ENCODE measurements at places on chromosomes 6 and 20.

DNA sequence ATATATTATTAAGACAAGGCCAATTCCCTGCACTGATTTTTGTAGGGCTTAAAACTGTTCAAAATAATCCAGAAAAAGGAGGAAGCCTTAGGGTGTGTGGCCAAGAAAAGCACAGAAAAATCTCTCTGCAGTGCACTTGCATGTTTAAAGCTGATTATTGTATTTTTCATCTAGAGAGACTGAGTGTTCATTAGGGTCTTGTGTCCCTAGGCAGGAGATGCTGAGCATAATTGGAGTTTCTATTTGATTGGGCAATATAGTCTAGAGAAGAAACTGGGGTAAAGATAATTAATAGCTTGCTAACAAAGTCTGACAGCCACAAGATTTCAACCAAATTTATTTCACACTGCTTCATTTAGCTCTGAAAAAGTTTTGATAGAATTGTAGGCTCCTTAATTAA, 2.4 kb downstream of the FLRT3 start:
- no peak for DNase-seq

- DNase-seq, result no peak
These were observed 425.5 kb downstream of the TENT5A start for GRCh38 chr6:81326881-81327561.

DNA sequence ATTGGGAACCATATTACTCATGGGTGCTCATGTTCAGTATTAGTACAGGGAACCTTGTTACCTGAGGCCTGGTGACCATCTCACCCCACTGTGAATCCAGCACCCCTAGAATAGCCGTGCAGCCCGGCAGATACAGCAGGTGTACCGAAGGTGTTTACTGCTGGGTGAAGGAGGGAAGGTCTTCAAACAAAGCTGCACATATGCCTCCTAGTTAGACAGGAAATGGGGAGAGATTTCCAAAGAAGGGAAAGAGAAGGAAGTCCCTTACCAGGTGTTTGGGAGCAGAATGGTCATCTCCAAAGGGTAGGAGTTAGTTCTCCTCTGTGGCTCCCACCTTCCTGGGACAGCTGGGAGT, 2.4 kb upstream of the CST1 start:
- no peak for DNase-seq

- DNase-seq, result no peak
These were observed 50.1 kb upstream of the NCOA3 start for GRCh38 chr20:47451602-47451904.

DNA sequence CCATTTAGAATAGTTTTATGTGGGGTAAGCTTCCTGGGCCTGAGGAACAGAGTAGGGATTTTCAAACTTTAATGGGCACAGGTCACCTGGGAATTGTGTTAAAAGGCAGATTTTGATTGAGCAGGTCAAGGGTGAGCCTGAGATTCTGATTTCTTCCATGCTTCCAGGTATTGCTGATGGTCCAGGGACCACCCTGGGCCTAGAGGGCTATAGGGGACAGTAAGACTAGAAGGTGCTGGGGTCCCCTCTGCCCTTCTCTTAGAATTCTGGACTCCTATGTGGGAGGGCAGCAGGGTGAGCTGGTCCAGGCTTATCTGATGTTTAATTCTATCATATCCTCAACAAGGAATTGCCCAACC, 2.6 kb downstream of the DDR1 start:
- no peak for DNase-seq

DNA sequence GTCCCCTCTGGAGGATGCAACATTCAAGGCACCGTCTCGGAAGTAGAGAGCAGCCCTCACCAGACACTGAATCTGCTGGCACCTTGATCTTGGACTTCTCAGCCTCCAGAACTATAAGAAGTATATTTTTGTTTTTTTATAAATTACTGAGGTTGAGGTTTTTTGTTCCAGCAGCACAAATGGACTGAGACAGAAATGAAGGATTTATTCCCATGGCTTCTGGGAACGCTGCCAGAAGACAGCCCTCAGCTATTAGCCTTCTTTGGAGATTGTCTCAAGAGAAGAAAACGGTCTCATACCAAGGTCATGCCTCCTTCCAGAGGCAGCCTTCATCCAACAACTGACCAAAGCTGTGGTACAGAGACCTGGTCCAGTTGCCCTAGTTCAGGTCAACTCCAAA, 85.4 kb downstream of the CHMP4B start:
- no peak for DNase-seq

DNA sequence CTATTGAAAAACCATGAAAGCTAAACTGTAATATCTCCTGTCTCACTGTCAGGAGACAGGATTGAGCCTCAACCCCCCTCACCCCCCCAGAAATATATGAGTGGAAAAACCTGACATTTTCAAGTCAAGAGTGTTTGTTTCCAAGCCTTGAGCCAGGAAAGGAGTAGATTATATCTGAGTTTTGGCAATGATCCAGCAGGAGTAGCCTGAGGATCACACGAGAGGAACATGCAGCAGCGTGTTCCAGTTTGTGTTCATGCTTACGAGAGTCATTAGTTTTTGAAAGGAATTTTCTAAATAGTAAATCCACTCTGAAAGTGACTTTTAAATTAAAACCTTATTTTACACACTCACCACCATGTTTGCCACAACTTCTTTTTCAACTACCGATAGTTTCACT, 15.8 kb downstream of the IL22RA2 start:
- no peak for DNase-seq

DNA sequence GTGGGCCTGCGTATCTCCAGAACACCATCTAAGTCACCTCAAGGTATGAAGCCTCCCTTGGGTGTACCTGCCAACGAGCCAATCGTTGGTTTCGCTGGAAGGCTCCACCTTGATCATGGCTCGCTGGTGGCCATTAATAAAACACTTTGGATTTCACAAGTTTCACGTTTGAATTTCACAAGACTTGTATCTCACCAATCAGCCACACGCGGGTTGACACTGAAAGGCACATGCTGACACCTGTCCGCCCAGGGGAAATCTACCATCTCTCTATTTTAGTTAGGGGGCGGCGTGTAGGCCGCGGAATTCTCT, 586 bp upstream of the HMGA1 start:
- DNase-seq, result peak; percentile 65

- DNase-seq, result no peak
These were observed 152.8 kb downstream of the TMEM200A start for GRCh38 chr6:130518588-130518987.

GRCh38 chr6:30842754-30843610, 41.3 kb upstream of the DDR1 start:
- no peak for DNase-seq

DNA sequence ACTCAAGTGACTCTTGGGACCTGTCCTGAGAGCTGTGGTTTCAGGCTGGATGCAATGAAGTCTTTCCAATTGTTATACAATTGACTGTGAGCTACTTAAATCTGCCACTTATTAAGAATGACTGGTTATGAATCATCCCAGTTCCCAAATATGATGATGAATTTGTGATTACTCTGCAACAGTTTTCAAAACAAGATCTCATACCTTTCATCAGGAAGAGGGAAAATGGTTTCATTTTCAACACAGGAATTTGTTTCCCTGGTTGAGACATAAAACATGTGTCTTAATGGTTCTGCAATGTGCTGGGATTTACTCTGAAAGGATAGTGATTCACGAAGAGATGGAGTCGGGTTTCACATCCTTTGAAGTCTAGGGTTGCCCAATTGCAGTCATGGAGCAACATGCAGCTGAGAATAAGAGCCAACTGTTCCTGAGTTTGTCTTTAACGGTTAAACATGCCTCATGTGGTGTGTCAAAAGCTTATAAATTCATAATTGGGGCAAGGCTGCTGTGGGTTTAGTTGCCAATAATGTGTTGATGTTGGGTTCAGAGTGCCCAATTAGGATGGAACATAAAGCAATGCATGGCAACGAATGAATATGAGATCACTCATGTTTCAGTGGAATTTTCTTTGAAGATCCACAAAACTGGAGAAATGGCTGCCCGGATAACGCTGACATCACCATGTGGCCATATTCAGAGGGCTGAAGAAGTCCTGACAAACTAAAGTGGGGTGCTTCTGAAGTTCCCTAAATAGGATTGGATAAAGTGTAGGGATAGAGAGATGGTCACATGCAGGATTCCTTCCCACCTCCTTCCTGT, 41.0 kb downstream of the CYP24A1 start:
- no peak for DNase-seq

- no peak for DNase-seq
These were observed 33.3 kb downstream of the BLOC1S5 start for GRCh38 chr6:8030920-8031319.

DNA sequence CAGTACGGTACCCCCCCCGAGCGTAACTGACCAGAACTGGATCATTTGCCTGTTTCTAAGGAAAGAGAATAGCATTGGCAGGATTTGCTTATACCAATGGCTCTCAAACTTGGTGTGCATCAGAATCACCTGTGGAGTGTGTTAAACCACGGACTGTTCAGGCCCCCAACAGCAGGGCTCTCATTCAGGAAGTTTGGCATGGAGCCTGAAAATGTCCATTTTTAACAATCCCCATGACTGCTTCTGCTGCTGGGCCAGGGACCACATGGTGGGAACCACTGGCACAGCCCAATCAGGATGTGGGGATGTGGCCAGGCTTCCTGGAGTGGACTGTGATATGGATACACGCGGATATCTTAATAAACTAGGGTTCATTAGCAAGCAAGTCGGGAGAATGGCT, 53.9 kb downstream of the GTF2H5 start:
- no peak for DNase-seq

- DNase-seq, result no peak
These were observed 1.6 kb downstream of the TFAP2C start for GRCh38 chr20:56630506-56631317.

DNA sequence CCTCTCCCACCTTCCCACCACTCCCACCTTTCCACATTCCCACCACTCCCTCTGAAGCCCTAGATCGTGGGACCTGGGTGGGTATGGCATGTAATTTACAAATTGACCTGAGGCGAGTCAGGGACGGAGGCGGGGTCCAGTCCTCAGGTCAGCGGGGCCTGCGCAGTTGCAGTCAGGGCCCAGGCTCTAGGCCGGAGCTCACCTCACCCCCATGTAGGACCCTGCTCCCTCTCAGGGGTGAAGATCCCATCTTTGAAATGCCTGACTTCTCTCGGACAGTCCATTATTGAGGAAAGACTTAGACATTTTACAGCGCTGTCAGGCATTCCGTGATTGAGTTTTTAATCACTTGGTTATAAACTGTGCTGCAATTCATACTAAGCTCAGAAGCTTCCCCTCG, 10.5 kb downstream of the THBS2 start:
- DNase-seq, result no peak

DNA sequence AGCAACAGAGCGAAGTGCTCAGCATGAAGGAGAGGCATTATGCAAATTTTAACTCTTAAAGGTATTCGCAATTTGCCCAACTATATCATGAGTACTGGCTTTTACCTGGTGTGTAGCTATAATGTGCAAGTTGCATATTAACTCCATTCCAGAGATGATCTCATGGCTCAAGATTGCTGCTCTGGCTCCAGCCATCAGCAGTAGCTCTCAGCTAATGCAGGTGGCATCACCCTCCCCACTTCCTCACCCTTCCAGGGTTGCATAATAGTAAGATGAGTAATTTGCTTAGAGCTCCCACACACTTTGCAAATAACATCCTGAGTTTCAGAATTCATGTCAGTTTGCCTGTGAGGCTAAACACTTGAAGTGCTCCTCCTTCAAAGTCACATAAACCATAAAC, 15.9 kb upstream of the PCSK2 start:
- no peak for DNase-seq

DNA sequence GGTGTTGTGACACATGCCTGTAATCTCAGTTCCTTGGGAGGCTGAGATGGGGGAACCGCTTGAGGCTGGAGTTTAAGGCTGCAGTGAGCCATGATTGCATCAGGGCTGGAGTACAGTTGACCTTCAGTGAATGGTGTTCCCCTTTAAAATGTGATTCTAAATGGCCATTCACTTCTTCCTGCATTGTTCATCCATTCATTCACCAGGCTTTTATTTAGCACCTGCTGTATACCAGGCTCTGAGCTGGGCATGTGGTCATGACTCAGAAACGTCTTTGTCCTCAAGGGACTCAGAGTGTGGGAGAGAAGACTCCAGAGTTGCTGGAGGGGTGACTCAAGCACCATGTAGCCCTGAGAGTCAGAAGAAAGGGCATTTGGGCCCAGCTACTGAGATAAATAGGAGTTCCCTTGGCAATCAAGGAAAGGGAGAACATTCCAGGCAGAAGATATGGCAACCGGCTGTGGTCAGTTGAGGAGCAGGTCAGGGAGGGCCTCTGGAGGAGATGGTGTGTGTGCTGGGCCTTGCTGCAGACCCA, 101.1 kb downstream of the DLGAP4 start:
- no peak for DNase-seq

- DNase-seq, result no peak
These were observed 8.5 kb downstream of the QRSL1 start for GRCh38 chr6:106637717-106638341.

DNA sequence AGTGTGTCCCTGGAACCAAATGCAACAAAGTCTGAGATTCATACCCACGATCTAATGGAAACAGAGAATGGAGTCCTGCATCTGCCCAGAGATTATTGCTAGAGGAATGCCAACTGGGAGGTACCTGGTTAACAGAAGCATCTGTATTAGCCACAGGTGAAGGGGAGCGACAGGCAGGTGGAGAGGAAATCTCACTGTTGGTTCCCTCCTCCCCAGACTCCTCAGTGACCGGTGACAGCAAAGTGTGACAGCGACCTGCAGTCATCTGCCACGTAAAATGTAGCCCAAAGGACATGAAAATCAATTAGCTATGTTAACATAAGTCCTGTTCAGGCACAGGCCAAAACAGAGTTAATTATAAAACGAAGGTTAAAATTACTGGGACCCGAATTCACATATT, 336.6 kb downstream of the SYNE1 start:
- DNase-seq, result no peak

GRCh38 chr6:138336221-138336620, 41.5 kb upstream of the SMIM28 start:
- DNase-seq, result no peak

- no peak for DNase-seq
These were observed 2.2 kb downstream of the WFDC5 start for GRCh38 chr20:45112754-45113153.

DNA sequence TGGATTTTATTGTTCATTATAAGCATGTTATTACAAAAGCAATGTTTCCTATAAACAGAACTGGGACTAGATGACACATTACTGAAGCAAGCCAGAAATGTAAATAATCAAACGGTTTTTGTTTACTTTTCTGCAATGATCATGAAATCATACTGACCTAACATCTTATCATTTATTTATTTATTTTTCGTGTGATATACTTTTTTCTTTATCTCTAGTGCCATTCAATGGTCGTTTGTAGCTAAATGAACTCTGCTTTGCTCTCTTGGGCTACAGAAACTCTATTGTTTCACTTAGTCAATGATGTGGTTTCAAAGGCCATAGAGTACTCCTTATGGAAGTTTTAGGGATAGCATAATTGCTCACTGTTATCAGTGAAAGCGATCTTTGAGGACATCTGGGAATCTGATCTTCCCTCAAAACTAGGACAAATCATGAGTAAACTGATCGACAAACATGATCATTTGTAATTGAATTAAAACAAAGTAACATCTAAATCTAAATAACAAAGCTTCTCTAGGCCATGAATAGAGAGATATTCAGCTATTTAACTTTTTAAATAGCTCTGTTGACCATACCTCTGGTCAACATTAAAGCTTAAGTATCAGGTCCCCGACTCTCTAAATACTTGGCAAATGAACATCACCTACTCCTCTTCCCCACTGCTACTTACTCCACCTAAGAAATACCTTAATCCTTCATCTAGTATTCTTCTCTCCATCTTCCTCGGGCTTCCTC, 933.4 kb downstream of the TFAP2A start:
- no peak for DNase-seq
